NCI-H1694 treated with DMSO at 0.1 percent for 48 hours (cell line): ENCODE measurements at places on chromosomes 13 and 19.

GRCh38 chr13:47959468-47960247 lies 41.4 kb downstream of the SUCLA2 start:
- no peak for DNase-seq

- no peak for DNase-seq
These were observed 7.0 kb downstream of the RFX1 start for GRCh38 chr19:13999085-13999484.

GRCh38 chr13:93225610-93226009 lies 997 bp upstream of the GPC6 start:
- DNase-seq, result no peak

GRCh38 chr13:112623051-112623711 lies 35.2 kb upstream of the TUBGCP3 start:
- no peak for DNase-seq

- no peak for DNase-seq
These were observed 815.1 kb downstream of the DIAPH3 start for GRCh38 chr13:59348617-59349016.

- no peak for DNase-seq
These were observed 52.5 kb upstream of the ZNF728 start for GRCh38 chr19:23055501-23055900.

GRCh38 chr13:101545521-101545920 lies 93.0 kb downstream of the ITGBL1 start:
- no peak for DNase-seq

GRCh38 chr19:32649751-32650150 lies 25.2 kb downstream of the ANKRD27 start:
- no peak for DNase-seq

GRCh38 chr13:113964251-113964995 lies 9.5 kb downstream of the C13orf46 start:
- no peak for DNase-seq

DNA sequence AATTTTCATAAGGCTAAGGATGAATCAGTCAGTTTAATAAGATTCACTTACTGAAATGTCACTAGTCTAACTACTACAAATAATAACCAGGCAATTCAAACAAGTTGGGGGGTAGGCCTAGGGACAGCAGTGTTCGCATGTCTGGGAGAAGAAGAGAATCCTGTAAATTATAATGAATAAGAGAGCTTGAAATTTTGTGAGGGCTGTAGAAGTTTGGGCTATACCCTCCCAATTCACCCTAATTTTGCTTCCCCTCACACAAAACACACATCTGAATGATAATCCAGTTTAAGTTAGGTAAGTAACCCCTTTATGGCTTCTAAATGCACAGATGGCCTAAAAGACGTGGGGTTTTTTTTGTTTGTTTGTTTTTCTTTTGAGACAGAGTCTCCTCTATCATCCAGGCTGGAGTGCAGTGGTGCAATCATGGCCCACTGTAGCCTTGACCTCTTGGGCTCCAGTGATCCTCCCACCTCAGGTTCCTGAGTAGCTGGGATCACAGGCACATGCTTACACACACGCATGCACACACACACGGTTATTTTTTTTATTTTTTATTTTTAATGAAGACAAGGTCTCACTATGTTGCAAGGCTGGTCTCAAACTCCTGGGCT lies 69.9 kb downstream of the TBC1D4 start:
- DNase-seq, result no peak

DNA sequence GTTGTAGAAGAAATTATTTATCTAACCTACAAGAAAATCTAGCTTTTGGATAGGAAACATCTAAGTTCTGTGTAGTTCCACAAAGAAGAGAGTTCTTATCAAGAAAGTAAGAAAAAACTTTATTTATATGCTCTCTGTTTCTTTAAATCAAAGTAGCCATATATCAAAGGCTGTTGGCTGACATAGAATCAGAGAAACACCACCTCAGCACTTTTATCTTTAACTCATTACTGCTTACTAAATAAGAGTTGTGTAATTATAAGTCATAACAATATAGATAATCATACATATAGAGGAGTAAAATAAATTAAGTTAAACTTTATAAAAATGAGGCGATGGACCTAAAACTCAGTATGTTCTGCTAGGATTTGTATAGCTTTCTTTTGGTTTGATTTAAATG lies 570.6 kb downstream of the PCDH17 start:
- DNase-seq, result no peak

GRCh38 chr19:35292421-35293362 lies 731 bp downstream of the MAG start:
- DNase-seq, result no peak

GRCh38 chr13:63631006-63631405 lies 2215.4 kb upstream of the PCDH20 start:
- no peak for DNase-seq

DNA sequence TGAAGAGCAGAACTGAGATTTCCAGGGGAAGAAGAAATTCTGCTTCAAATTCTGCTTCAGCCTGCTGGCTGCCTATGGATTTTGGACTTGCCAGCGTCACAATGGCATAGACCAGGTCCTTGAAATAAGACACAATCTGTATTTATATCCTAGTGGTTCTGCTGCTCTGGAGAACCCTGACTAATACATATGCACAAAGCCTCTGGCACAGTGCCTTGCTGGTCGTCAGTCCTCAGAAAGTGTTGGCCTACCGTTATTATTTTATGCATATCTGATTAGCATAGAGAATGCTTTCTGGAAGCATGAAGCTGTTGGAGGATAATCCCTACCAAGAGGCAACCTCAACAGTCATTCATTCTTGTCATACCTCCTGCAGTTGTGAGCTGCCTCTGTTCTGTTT lies 213.7 kb downstream of the B3GLCT start:
- DNase-seq, result no peak

DNA sequence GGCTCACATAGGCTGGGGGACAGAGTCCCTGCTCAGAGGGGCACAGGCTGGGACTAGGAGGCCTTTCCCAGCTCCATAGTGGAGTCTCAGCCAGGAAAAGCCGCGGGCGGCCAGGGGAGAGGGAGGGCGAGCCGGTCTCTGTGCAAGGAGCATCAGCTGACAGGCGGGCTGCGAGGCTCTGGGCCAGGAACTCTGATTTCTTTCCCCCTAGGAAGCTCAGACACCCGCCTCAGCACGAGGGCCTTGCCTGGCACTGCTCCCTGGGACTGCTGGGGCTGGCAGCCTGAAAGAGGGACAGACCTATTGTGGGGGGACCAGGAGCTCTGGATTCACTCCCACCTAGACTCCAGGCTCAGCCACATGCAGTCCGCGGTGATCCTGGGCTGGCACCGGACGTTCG lies 2.2 kb upstream of the PLK5 start:
- DNase-seq, result no peak

GRCh38 chr13:43543331-43543730 lies 243.4 kb downstream of the ENOX1 start:
- no peak for DNase-seq

- no peak for DNase-seq
These were observed 83.8 kb downstream of the GJA3 start for GRCh38 chr13:20077086-20077485.

GRCh38 chr19:56942756-56943155 lies 102.2 kb upstream of the PEG3 start:
- DNase-seq, result no peak

- no peak for DNase-seq
These were observed 11.5 kb upstream of the KANK2 start for GRCh38 chr19:11208561-11209471.

GRCh38 chr13:95033890-95034289 lies 267.4 kb downstream of the ABCC4 start:
- no peak for DNase-seq

DNA sequence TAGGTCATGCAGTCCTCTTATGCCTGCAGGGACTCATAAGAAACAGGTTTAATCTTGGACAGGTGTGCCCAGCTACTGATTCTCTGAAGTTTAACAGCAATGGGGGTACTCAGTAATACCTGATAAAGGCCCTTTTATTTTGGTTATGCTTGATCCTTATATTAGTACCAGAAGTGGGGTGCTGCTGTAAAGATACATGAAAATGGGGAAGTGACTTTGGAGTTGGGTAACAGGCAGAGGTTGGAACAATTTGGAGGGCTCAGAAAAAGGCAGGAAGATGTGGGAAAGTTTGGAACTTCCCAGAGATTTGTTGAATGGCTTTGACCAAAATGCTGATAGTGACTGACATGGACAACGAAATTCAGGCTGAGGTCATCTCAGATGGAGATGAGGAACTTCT lies 14.6 kb upstream of the TMTC4 start:
- DNase-seq, result no peak

- no peak for DNase-seq
These were observed 11.1 kb downstream of the NAPA start for GRCh38 chr19:47503826-47504150.

- DNase-seq, result no peak
These were observed 1051.5 kb downstream of the DIAPH3 start for GRCh38 chr13:59112221-59112718.

DNA sequence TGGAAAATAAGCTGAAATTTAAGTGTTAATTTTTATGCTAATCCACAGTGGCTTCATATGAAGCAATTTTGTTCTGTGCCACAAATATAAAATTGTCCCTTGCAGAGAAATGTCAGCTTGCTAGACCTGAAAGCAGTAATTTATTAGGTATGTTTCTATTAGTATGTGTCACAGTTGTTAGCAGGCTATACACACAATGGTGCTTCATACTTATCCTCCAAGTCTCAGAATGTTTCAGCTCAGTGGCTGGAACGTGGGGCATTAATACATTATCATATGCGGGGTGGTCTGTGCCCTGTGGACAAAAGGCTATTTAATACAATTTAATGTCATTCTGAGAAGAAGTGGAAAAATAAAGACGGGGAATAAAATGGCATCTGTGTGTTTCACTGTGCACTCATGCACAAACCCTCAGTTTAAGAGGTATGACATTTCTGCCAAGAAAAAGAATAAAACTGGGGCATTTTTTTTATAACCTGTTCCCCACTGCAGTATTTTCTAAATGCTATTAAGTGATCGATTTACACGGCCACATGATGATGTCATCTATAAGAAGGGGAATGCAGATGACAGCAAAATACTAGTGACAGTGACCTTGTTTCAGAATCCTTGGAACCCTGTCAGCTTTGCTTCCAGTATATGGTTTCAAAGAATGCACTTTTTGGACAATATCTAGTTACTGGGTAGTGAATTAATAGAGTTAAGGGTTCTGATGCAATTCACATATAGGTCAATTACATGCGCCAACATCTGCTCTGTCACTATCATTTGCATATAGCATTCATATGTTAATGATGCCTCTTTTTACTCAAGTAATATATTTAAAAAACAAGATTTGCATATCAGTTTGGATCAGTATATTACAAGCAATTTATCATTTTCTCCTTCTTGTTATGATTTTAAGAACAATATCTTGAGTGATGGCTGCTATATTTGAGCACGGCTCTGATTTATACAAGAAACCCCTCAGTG lies 21.2 kb upstream of the ZNF536 start:
- DNase-seq, result no peak

GRCh38 chr19:38371081-38371480 lies 3.3 kb upstream of the PSMD8 start:
- no peak for DNase-seq

GRCh38 chr13:113749967-113750366 lies 9.1 kb upstream of the TMEM255B start:
- no peak for DNase-seq

GRCh38 chr13:43094901-43095300 lies 71.5 kb downstream of the DNAJC15 start:
- no peak for DNase-seq

DNA sequence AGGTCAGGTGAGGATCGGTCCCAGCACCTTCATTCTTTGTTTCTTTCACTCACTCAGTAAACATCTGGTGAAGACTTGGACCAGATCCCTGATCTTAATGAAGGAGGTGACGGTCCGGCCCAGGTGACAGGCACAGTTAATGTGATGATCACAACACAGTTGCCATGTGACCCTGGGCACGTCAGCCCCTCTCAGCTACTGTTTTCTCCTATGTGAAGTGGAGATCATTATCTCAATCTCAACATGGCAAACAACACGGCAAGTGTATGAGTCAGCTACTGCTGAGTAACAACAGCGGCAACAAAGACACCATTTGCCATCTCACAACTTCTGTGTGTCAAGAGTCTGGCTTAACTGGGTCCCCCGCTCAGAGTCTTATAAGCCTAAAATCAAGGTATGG lies 74.6 kb downstream of the GNG7 start:
- DNase-seq, result no peak

DNA sequence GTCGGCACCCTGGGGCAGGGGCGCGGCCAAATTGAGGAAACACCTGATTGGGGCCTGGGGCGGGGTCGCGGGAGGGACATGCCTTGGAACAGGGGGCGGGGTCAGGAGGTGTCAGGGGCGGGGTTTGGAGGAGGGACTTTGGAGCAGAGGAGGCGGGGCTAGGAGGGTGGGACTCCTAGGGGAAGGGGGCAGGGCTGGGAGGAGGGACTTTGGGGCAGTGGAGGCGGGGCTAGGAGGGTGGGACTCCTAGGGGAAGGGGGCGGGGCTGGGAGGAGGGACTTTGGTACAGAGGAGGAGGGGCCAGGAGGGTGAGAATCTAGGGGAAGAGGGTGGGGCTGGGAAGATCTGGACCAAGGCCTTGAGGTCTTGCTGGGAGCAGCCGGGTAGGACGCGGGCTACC lies 21.9 kb downstream of the GRIN2D start:
- DNase-seq, result no peak

DNA sequence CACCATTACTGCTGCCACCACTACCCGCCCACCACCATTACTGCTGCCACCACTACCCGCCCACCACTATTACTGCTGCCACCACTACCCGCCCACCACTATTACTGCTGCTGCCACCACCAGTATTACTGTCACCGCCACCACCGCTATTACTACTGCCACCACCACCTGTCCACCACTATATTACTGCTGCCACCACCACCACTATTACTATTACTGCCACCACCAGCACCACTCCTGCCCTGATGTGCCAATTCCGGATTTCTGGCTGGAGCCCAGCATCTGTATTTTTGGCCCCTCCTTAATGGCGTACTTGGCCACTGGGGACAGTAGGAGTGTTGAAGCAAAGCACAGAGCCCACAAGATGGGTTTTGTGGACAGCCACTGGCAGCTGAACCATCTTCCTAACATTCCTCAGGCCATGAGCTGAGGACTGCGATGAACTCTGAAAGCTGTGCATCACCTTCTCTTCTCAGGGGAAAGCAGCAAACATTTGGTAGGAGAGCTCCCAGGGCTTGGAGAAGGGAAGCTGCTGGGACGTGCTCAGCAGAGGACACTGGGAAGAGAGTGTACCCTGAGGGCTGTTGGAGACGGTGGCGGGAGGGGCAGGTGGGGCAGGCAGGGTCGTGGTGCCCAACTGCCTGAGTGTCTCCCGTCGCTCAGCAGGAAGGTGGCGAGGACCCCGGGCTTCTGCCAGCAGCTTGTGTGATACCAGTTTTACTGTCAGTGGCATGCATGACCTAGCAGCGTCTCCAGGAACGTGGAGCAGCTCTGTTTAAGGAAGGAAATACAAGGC lies 23.0 kb downstream of the CUL4A start:
- DNase-seq, result no peak

- DNase-seq, result no peak
These were observed 56.9 kb downstream of the ZNF726 start for GRCh38 chr19:23971598-23971997.

GRCh38 chr13:73773168-73773549 lies 361.0 kb downstream of the KLF12 start:
- DNase-seq, result no peak

DNA sequence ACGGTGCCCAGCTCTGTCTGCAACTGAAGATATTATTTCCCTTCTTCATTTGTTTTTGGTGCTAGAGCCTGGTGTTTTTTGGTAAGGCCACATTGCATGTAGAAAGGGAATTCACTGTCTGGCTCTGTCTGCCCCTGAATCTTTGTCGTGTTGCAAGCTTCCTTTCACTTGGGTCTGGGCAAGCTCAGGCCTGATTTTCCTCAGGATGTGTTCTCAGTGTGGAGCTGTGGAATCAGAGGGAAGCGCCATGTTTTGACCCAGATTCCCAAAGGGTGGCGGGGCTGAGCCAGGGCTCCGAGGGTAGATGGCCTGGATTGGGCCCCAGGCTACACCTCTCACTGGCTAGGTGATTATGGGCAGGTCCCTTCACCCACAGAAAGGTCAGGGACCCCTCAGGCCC lies 8.6 kb downstream of the PRKCSH start:
- no peak for DNase-seq
